Lower leg skin (tissue), 4 donors: ENCODE measurements at places on chromosomes 1 and 21. TPM values are rescaled to one million over a fixed set of nuclear protein-coding genes. Genes with fewer than 3 reads are reported as not detected.

LAMB3 gene
- total RNA-seq, result 181 TPM

DCST2 gene
- total RNA-seq, result 11.5 TPM

TOMM40L gene
- total RNA-seq, result 3.8 TPM

USF1 gene
- total RNA-seq, result 35.3 TPM

SH2D5 gene
- 0.11 TPM for total RNA-seq

HSPA6 gene
- total RNA-seq, result 2.0 TPM

CLIC6 gene
- 5.9 TPM for total RNA-seq

ANKRD34A gene
- total RNA-seq, result 1.3 TPM

EDN2 gene
- total RNA-seq, result 5.6 TPM

HHAT gene
- total RNA-seq, result 7.7 TPM

MROH9 gene
- total RNA-seq, result not detected

RBM11 gene
- 0.75 TPM for total RNA-seq

GJA9 gene
- not detected for total RNA-seq

RHCE gene
- not detected for total RNA-seq

F13B gene
- not detected for total RNA-seq

PTPN7 gene
- total RNA-seq, result 2.1 TPM

TTLL10 gene
- not detected for total RNA-seq

RNU1-4 gene
- total RNA-seq, result not detected

ORC1 gene
- 1.3 TPM for total RNA-seq

KIF14 gene
- total RNA-seq, result 0.37 TPM

KCNE2 gene
- total RNA-seq, result not detected

PDE4B gene
- total RNA-seq, result 9.4 TPM

FMN2 gene
- not detected for total RNA-seq

OR14K1 gene
- not detected for total RNA-seq

TPTE gene
- not detected for total RNA-seq

CAPN2 gene
- total RNA-seq, result 45.4 TPM

SYT11 gene
- total RNA-seq, result 4.0 TPM

LGR6 gene
- 0.91 TPM for total RNA-seq

DNAJC6 gene
- total RNA-seq, result 3.6 TPM

CHRM3 gene
- 1.9 TPM for total RNA-seq

MASP2 gene
- total RNA-seq, result not detected

SSBP3 gene
- 33.8 TPM for total RNA-seq

PCP4 gene
- 5.8 TPM for total RNA-seq

TCHH gene
- 29.5 TPM for total RNA-seq

GSTM2 gene
- 183 TPM for total RNA-seq

C8B gene
- total RNA-seq, result not detected

ARHGEF16 gene
- 11.5 TPM for total RNA-seq
